Glutamatergic neuron (in vitro differentiated cells): ENCODE measurements at places on chromosomes 6 and 20. TPM values are rescaled to one million over a fixed set of nuclear protein-coding genes. Genes with fewer than 3 reads are reported as not detected.

DNA sequence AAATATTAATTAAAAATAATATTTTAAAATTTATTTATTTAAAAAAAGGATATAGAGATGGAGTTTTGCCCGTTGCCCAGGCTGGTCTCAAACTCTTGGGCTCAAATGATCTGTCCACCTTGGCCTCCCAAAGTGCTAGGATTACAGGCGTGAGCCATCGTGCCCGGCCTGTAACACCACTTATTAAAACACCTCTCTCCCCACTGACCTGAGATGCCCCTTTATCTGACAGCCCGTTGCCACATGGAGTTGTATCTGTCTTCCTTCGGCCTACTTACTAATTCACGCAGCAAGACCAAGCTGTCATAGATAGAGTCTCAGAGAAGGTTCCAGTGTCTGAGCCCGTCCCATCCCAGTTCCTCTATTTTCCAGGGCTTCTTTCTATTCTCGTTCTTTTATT is 30.7 kb downstream of the KIF25 start:
- no peaks in the 10 kb centered on the region for H3K36me3 ChIP-seq
- H3K4me3 ChIP-seq = no peak overlapping the region
- no peak overlapping the region for H3K27ac ChIP-seq

DNA sequence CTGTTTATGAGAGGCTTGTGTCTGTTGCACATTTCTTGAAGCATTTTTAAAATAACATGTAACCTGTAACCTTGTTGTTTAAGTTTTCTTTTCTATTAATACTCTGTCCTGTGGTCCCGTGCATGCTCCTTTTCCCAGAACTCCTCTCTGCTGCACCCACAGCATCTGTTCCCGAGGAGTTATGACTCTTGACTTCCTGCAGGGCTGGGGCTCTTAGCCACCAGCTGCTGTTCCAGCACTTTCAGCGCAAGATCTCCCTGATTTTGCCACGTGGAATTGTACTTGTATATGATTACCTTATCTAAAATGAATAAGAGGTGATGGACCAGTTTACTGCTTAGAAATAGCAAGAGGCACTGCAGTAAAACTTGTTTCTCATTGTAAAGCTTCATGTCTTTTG is 150.6 kb downstream of the QKI start:
- peaks cover 25% of the 10 kb centered on the region for H3K4me1 ChIP-seq
- H3K27ac ChIP-seq = peak overlapping the region; percentile 92
- peak; percentile 35 for DNase-seq
- peak overlapping the region; percentile 53 for H3K4me3 ChIP-seq
- H3K27me3 ChIP-seq = peaks cover 4% of the 10 kb centered on the region
- H3K36me3 ChIP-seq = no peaks in the 10 kb centered on the region

GRCh38 chr6:109491207-109491938 is 8.4 kb upstream of the ZBTB24 start:
- DNase-seq = no peak
- no peaks in the 10 kb centered on the region for H3K36me3 ChIP-seq
- peaks cover 10% of the 10 kb centered on the region for H3K4me1 ChIP-seq
- no peaks in the 10 kb centered on the region for H3K27me3 ChIP-seq

GRCh38 chr6:110147870-110148269 is 31.6 kb downstream of the WASF1 start:
- no peaks in the 10 kb centered on the region for H3K4me1 ChIP-seq
- H3K27ac ChIP-seq = no peak overlapping the region
- no peaks in the 10 kb centered on the region for H3K36me3 ChIP-seq
- H3K27me3 ChIP-seq = no peaks in the 10 kb centered on the region

- DNase-seq = no peak
- H3K27ac ChIP-seq = no peak overlapping the region
- no peak overlapping the region for H3K4me3 ChIP-seq
These were observed 82.6 kb upstream of the BMP5 start for GRCh38 chr6:55957961-55958422.

GRCh38 chr6:169904051-169904922 is 152.9 kb downstream of the ERMARD start:
- H3K4me3 ChIP-seq = no peak overlapping the region
- H3K36me3 ChIP-seq = no peaks in the 10 kb centered on the region
- peaks cover 8% of the 10 kb centered on the region for H3K27me3 ChIP-seq
- H3K4me1 ChIP-seq = peaks cover 10% of the 10 kb centered on the region
- no peak overlapping the region for H3K27ac ChIP-seq

- peaks cover 2% of the 10 kb centered on the region for H3K4me1 ChIP-seq
- H3K36me3 ChIP-seq = no peaks in the 10 kb centered on the region
- no peak overlapping the region for H3K4me3 ChIP-seq
- H3K27ac ChIP-seq = no peak overlapping the region
These were observed 959.9 kb upstream of the FLRT3 start for GRCh38 chr20:15297059-15297875.

COQ3 gene
- total RNA-seq = 3.8 TPM

SYTL3 gene
- 2.8 TPM for total RNA-seq

REM1 gene
- 2.8 TPM for total RNA-seq

PRL gene
- total RNA-seq = not detected

PCNA gene
- 43.3 TPM for total RNA-seq

HSF2 gene
- 25.4 TPM for total RNA-seq

ZNF341 gene
- 3.3 TPM for total RNA-seq

ADGRF4 gene
- total RNA-seq = not detected
